ENCODE measurements at places on chromosomes 11 and 22.

DNA sequence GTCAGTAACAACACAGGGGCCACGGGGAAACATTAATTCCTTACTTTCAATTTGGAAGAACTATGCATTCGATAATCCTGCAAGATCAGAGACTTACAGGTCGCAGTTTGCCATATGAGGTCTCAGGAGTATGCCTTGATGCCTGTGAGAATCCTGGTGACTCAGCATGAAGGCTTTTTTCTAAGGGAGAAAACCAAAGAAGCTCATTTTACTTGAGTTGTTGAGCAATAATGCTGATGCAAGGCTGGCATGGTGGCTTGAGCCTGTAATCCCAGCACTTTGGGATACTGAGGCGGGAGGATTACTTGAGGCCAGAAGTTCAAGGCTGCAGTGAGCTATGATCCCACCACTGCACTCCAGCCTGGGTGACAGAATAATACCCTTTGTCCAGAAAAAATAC, 26.6 kb downstream of the ATG16L2 start:
- no peak for DNase-seq

GRCh38 chr11:103528596-103528995, 419.4 kb downstream of the DYNC2H1 start:
- DNase-seq, result no peak

DNA sequence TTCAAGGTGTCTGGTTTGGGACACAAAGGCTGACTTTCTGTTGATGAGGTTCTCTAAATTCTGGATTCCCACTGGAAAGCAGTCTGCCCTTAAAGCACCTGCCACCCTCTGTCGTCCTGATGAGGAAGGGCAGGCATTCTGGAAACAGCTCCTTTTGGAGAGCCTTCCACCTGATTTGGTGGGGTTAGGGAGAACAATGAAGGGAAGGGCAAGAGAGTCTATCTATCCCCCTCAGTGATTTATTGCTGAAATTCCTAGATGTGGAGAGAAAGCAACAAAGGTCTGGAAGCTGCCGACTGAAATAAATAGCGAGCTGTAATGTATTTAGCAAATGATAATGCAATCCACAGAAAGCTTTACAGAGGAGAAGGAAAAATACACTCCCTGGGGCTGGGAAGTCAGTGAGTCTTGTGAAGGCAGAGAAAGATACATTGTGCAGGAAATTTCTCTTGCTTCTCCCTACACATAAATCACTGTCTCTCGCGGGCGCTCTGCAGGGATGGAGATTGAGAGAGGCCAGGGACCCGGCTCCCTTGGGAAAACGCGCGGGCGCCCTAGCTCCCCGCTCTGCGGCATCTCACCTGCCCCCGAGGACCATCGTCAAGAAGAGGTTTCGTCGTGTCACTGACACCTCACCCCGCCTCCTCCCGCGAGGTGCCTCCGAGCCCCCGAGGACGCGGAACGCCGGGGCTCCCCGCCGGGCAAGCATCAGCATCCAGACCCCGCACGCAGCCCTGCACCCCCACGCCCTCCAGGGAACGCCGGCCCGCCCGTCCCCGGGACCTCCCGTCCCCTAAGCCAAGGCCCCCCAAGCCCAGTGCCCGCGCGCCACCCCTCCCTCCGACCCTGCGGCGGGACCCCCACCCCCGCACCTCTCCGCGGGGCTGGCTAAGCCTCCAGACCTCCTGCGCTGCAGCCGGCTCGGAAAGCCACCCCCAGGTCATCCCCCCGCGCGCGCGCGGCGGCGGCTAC, 673 bp downstream of the CDON start:
- DNase-seq, result peak; percentile 60

GRCh38 chr11:64585150-64585549, 5.9 kb upstream of the SLC22A12 start:
- no peak for DNase-seq

GRCh38 chr11:114251815-114252337, 44.3 kb upstream of the NNMT start:
- no peak for DNase-seq

DNA sequence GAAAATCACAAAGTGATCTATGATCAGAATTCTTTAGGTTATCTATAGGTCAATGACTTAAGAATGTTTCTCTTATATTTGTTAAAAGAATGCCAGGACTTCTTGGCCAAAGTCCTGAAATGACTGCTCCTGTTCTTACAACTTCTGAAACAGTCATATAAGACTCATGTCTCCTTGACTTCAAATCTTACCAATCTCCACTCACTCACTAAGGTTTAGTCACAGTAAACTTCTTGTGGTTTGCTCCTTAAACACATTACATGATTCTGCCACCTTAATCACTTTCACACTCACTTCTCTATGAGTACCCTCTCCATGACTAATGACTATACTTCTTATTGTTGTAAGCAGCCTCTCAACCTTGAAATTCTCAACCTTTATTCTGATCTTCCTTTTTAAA, 648.7 kb upstream of the CCDC179 start:
- no peak for DNase-seq

DNA sequence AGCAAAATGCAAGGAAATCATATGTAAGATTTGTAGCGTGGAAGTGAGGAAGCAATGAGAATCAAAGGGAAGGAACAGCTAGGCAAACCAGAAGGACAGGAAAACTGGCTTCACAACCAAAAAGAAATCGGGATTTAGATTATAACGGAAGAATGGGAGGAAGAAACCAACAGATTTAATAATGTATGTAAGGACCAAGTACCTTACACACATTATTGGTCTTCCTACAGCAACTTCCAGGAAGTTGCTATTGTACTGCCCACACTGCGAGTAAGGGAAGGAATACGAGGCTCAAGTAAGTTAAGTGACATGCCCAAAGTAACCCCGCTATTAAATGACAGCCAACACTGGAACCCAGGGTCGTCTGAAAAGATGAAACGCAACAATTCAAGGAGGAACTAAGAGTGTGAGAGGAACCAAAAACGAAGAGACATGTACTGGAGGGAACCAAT, 473 bp downstream of the TXN2 start:
- DNase-seq, result no peak

DNA sequence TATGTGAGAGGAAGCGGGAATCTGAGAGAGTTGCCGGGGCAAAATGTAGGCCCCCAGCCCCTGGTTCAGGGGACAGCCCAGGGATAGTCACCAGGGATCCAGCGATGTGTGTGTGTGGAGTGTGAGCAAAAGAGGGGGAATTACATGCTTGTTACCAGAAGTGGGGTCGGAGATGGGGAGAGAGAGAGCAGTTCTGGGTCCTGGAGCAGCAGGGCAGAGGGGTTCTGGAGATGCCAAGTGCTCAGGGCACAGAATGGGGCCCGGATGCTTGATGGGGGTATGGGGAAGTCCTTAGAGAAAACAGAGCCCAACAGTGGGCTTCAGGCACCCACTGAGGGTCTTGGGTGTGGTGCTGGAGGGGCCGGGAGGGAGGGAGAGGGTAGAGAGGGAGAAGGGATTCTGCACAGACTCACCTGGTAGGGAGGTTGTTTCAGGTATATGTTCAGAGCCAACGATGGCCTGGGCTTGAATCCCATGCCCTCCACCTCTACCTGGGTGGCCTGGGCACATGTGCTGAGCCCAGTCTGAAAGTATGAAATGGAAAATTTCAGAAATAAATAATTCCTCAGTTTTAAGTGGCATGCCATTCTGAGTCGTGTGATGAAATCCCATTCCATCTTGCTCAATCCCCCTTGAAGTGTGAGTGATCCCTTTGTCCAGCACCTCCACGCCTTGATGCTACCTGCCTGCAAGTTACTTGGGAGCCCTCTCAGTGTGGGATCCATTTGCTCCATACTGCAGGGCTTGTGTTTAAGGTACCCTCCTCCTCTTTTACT, 12.4 kb downstream of the SMIM38 start:
- no peak for DNase-seq

DNA sequence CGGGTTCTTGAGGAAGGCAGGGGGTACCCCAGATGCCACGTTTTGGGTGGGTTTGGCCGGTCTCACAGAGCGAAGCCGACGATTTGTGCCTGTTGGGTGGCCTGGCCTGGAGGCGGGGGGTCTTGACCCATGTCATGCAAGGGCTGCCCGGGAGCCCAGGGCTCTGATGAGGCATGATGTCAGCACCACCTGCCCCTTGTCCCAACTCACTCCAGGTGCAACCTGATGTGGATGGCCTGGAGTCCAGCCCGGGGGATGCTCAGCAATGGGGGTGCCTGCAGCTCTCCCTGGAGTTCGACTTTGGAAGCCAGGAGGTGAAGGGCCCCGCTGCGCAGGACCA, 851 bp downstream of the SYT8 start:
- no peak for DNase-seq

GRCh38 chr11:35304900-35305460, 114.4 kb downstream of the SLC1A2 start:
- DNase-seq, result no peak

DNA sequence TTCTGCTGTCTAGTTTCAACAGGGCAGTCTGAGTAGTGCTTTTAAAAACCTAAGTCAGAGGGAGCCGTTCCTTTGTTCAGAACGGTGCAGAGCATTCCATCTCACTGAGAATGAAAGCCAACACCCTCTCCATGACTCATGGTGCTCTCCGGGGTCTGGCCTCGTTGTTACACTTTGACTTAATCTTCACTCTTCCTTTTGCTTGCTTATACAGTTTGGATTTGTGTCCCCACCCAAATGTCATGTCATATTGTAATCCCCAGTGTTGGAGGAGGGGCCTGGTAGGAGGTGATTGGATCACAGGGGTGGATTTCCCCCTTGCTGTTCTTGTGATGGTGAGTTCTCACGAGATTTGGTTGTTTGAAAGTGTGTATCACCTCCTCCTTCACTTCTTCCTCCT, 292.2 kb downstream of the ST3GAL4 start:
- no peak for DNase-seq

DNA sequence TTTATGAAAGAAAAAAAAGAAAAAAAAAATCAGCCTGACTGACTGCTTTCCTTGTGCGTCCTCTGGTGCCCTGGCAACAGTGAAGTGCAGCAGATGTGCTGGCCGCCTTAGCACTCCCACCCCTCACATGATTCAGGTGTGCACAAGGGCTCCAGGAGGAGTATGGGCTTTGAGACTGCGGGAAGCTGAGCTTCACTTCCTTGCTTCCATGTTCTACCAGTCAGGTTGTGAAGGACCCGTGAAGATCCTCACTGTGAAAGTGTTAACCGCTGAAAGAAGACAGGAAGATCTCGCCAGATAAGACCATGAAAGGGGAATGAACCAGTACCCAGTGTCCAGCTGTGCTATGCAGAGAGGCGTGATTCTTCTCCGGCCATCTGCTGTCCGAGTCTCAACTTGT, 48.2 kb downstream of the HIRA start:
- DNase-seq, result no peak

DNA sequence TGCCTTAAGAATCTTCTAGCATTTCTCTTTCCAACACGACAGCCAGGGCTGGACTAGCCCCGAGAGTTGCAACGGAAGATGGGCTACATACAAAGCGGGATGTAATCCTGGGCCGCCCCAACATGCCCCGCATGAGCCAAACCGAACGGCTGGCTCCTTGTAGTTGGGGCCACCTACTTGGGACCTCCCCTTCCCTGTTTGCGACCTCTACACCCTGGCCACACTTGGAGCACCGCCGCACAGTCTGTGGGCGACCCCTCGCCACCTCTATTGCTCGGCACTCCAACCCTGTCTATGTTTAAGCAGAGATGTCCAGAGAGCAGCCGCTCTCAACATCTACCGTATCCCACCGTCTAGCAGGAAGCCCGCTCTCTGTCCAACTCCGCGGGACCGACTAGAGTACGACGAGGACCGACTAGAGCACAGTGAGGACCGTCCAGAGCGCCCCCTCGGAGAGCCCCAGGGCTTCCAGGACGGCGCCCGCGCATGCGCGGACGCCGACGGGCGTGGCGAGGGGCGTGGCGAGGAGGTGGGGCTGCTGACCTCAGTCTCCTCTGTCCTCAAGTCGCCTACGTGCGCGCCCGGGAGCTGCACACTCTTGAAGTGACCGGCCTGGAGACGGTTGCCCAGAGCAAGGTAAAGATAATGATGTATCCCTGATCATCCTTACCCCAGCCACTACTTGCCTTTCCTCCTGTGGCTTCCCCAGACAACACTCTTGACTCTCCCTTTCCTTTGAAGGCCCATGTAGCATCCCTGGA, 32.3 kb downstream of the NEAT1 start:
- peak; percentile 69 for DNase-seq

GRCh38 chr11:119743006-119743405, 14.0 kb upstream of the NECTIN1 start:
- DNase-seq, result no peak

GRCh38 chr11:69200331-69201065, 44.8 kb downstream of the SMIM38 start:
- DNase-seq, result no peak

DNA sequence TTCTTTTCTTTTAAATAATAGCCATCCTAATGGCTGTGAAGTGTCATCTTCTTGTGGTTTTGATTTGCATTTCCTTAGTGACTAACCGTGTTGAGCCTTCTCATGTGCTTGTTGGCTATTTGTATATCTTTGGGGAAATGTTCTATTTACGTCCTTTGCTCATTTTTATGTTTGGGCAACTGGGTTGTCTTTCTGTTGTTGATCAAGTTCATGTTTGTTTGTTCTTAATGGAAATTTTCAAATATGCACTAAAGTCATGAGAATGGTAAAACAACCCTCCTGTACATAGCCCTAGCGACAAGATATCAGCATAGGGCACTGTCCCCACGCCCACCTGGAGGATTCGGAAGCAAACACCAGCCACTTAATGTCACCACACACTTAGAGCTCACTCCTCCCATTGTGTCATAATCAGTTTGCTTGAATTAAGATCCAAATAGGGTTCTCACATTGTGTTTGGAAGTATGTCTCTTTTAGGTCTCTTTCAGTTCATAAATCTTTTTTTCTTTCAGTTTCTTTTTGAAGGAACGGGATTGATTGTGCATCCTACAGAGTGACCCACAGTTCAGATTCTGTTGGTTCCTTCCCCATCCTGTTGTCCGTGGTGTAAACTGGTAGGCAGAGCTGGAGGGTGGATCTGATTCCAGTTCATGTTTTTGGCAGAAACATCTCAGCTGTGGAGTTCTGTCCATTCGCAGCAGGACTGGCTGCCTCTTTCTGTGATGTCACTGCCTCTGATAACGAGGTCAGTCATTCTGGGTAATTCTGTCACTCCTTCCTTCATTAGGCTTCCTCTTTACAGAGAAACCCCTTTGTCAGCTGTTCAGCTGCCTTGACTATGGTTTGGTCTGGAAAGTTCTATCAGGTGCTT, 26.4 kb upstream of the ADORA2A start:
- DNase-seq, result peak; percentile 25

GRCh38 chr11:93579187-93579751, 36.1 kb upstream of the SMCO4 start:
- no peak for DNase-seq

DNA sequence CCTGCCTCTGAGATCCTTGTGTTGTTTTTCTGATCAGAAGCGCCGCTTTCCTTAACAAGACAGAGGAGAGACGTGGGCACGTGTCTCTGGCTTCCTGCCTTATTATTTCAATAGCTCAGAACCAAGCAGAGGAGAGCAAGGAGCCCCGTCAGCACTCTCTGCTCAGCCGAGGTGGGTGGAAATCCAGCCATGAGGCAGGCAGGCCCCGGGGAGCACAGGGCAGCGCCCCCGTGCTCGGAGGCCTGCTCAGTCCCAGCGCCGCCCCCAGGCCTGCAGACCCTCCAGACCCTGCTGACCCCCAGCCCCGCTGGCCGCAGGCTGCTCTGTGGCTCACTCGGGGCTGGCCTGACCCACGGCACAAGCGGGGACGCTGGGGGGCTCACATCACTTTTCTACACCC, 162.8 kb downstream of the BRD1 start:
- DNase-seq, result no peak
